Activated naive CD4-positive, alpha-beta T cell treated with anti-CD3 and anti-CD28 coated beads for 36 hours (primary cell): ENCODE measurements at places on chromosomes 4 and X.
A peak's percentile ranks its signal among the peaks of the same experiment; 100 is the strongest.

DNA sequence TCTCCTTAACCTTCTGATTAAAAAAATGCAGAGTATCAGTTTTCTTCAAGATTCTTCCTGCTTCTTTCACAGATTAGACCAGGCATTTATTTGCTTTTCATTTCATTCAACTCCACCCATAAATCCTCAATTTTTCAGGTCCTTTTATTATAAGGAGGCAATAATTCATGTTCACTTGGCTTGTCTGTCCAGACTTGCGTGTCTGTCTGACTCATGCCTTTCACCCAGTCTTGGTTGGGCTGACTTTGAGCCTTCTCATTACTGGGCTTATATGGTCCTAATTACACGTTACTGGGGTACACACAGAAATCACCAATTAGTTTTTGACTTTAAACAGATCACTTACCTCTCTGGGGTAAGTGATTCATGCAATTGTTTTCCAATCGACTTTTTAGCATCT is 48.8 kb upstream of the GALNT7 start:
- DNase-seq, result no peak
- no peaks in the 10 kb centered on the region for H3K36me3 ChIP-seq
- no peak overlapping the region for H3K27ac ChIP-seq
- no peak overlapping the region for H3K4me3 ChIP-seq
- no peaks in the 10 kb centered on the region for H3K27me3 ChIP-seq

DNA sequence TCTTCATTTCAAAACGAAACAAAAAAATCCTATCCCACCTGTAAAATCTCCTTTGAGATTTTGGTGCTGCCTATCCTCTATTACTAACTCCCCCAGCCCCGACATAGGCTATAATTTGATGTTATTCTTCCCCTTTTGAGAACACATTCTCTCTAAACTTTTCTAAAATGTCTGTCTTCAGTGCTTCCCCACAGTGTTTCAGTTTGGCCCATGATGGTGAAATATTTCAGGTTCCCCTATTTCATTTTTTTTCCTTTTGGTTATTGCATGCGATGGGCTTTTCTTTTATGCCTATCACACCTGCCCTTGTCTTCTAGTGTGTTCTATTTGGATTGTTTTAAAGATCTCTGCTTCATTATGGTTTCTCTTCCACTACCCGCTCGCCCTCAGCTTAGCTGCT is 14.7 kb downstream of the BCORL1 start:
- H3K27ac ChIP-seq, result no peak overlapping the region
- no peak overlapping the region for H3K4me3 ChIP-seq
- H3K4me1 ChIP-seq, result no peaks in the 10 kb centered on the region
- no peak for DNase-seq

- no peak overlapping the region for H3K27ac ChIP-seq
- peaks cover 73% of the 10 kb centered on the region for H3K27me3 ChIP-seq
- H3K36me3 ChIP-seq, result no peaks in the 10 kb centered on the region
- H3K4me1 ChIP-seq, result peaks cover 33% of the 10 kb centered on the region
Measured at GRCh38 chr4:125316791-125317524, 2.2 kb downstream of the FAT4 start.

DNA sequence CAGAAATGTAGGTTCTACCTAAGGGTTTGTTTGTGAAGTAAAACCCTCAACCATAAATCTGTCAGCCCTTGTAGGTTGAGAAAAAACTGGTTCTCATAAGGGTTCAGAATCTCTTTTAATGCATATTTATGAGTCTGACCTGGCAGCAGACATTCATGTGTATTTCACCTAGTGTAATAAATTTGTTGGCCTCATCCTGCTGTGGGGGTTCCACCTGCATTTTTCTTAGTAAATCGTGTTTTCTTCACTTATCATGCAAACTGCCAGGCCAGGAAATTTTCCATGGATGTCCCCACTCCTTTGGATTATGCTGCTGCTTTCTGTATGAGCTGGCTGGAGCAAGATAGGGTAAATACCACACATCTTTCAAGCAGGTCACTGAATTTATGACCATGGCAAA is 42.4 kb downstream of the KLHL13 start:
- H3K27me3 ChIP-seq, result no peaks in the 10 kb centered on the region
- no peak for DNase-seq
- H3K27ac ChIP-seq, result no peak overlapping the region
- no peaks in the 10 kb centered on the region for H3K4me1 ChIP-seq
- H3K36me3 ChIP-seq, result no peaks in the 10 kb centered on the region
- no peak overlapping the region for H3K4me3 ChIP-seq

GRCh38 chr4:80195441-80196140 is 1.7 kb upstream of the PRDM8 start:
- no peak for DNase-seq
- H3K27ac ChIP-seq, result no peak overlapping the region
- peaks cover 11% of the 10 kb centered on the region for H3K4me1 ChIP-seq
- H3K27me3 ChIP-seq, result peaks cover 39% of the 10 kb centered on the region

DNA sequence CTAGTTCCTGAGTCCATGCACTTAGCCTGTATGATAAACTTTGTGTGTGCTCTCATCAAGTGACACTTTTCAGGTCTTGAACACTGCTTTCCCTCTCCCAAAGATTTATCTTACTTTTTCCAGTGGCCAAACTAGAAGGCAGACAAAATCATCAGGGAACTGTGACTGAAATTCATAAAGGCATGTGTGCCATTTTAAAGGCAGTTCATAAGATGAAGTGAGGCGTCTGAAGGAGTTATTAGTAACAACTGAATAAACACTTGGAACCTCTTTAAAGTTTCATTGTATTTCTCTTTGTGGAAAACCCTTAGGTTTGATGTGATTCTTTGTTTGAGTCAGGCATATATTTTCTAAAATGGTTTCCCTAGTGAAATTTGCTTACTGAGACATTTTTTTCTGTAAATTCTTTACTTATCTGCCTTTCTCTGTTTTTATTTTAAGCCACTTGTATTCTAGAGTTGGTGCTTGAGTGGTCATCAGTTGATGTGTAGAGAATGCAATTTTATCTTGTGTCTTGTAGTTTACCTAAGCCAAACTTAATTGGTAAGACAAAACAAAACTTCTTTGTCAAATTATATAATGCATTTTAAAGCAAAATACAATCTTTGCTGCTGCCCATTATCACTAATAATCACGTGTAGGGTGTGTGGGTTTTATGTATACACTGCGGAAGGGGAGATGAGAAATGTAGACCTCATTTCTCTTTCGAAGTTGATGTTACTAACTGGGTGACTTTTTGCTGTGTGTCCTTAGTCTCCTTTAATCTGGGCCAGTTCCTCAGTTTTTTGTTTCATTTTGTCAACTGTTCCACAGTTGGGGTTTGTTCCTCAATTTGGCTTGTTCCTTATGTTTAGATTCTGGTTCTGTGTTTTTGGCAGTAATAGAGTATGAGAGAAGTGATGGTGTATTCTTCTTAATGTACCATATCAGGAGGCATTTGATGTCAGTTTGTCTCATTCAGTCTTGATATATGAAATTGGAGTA is 56.8 kb downstream of the RBPJ start:
- no peaks in the 10 kb centered on the region for H3K27me3 ChIP-seq
- H3K27ac ChIP-seq, result no peak overlapping the region
- peaks cover 50% of the 10 kb centered on the region for H3K4me1 ChIP-seq
- H3K36me3 ChIP-seq, result peaks cover 11% of the 10 kb centered on the region
- DNase-seq, result no peak

GRCh38 chrX:57772637-57773036 is 92.6 kb upstream of the NLRP2B start:
- H3K4me3 ChIP-seq, result no peak overlapping the region
- no peaks in the 10 kb centered on the region for H3K4me1 ChIP-seq
- no peaks in the 10 kb centered on the region for H3K27me3 ChIP-seq

- no peak for DNase-seq
- no peaks in the 10 kb centered on the region for H3K4me1 ChIP-seq
- H3K36me3 ChIP-seq, result no peaks in the 10 kb centered on the region
- no peaks in the 10 kb centered on the region for H3K27me3 ChIP-seq
- H3K27ac ChIP-seq, result no peak overlapping the region
Measured at GRCh38 chr4:179398414-179398813, 1956.2 kb upstream of the AGA start.

DNA sequence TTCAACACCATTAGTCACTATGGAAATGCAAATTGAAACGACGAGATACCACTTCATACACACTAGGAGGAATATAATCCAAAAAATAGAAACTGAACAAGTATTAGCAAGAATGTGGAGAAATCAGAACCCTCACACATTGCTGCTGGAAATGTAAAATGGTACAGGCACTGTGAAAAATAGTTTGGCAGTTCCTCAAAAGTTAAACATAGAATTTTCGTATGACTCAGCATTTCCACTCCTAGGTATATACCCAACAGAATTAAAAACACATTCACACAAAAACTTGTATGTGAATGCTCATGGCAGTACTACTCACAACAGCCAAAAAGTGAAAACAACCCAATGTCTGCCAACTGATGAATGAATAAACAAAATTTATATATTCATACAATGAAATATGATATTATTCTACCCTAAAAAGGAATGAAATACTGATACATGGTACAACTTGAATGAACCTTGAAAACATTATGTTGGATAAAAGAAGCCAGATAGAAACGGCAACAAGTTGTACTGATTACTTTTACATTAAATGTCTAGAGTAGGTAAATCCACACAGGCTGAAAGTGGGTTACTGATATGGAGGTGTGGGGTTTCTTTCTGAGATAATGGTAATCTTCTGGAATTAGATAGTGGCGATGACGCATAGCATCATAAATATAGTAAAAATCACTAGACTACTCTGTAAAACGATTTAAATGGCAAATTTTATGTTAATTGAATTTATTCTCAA is 22.3 kb downstream of the TEC start:
- peaks cover 3% of the 10 kb centered on the region for H3K36me3 ChIP-seq
- no peak for DNase-seq
- no peak overlapping the region for H3K27ac ChIP-seq
- no peaks in the 10 kb centered on the region for H3K27me3 ChIP-seq
- peaks cover 3% of the 10 kb centered on the region for H3K4me1 ChIP-seq
- H3K4me3 ChIP-seq, result no peak overlapping the region

DNA sequence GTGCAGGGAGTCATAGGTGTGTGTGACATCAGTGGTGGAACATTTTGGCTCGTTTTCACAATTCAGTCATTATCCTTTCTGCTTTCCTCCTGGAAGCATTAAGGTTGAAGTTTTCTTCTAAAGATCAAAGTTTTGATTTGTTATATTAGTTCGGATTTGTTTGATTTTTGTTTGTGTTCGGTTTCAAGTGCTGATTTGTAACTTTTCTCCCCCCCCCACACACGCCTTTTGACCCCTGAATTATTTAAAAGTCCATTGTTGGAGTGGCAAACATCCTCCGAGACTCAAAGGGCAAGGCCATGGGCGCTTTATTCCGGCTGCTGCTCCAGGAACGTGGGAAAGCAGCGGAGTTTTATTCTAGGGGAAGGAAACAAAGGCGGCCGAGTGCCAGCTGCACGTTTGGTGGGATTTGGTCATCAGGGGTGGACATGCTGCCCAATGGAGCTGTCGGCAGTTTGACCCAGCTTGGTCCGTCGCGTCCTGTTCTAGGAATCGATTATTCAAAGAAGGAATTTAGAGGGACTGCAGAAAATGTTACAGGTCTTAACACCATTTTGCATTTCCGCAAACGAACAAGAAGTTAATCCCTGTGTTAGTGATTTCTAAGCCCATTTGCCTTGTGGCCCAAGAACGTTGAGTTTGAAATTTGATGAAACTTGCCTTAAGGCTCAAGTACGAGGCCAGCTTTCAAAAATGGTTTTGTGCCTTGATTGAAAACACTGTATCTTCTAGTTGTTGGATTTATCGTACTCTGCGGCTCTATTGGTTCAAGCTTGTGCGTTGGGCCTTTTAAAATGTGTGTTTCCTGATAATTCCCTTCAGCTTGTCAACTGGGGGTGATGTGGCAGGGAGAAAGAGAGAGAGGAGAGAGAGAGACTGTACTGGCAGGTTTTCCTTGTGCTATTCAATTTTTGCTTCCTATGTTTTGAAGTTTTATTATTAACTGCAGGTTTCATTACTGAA is 565 bp upstream of the ZNF41 start:
- peak overlapping the region; percentile 96 for H3K27ac ChIP-seq
- no peaks in the 10 kb centered on the region for H3K27me3 ChIP-seq
- peak overlapping the region; percentile 94 for H3K4me3 ChIP-seq
- no peaks in the 10 kb centered on the region for H3K36me3 ChIP-seq

DNA sequence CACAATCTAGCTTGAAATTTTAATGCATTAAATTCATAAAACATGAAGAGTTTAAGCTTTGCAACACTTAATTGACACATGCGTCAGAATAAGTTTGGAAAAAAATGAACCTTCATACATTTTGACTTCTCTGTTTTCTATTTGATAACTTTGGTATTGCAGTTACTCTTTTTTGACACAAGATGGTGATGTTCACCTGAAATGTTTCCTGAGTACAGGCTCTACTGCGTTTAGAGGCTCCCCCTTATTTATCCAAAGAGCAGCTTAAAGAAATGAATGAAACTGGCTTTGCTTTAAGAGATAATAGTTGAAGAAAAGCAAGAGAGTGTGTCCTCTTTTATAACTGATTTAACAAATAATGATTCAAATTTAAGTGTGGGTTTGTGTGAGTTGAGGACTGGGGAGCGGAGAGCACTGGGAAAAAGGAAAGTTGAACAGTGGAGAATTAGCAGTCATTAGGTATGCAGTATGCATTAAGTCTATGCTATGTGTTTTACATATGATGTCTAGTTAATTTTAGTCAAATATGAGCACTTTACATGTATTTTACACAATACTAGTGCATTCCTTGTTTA is 180.6 kb upstream of the NUDT6 start:
- no peak overlapping the region for H3K27ac ChIP-seq
- H3K4me1 ChIP-seq, result no peaks in the 10 kb centered on the region
- DNase-seq, result no peak
- H3K27me3 ChIP-seq, result no peaks in the 10 kb centered on the region

GRCh38 chrX:97266406-97267121 is 382.9 kb downstream of the RPA4 start:
- H3K27me3 ChIP-seq, result no peaks in the 10 kb centered on the region
- DNase-seq, result no peak
- H3K27ac ChIP-seq, result no peak overlapping the region
- peaks cover 1% of the 10 kb centered on the region for H3K36me3 ChIP-seq
- H3K4me3 ChIP-seq, result no peak overlapping the region

DNA sequence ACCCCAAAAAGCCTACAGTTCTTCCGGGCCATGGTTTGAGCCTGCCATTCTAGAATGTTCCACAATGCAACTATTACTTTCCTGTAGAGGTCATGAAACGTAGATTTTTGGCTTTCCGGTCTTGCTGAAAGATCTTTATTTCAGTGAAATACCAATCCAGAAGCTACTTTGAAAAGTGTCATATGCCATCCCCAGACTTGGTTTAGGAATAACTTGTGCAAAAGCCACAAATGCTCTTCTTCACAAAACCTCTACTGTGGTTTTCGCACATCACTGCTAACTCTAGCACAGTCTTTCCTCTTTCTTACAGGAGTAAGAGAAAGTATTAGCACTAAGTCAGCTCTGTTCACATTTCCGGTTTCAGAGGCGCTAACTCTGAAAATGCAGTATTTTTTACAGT is 12.7 kb upstream of the CD40LG start:
- peaks cover 6% of the 10 kb centered on the region for H3K36me3 ChIP-seq
- peak overlapping the region; percentile 93 for H3K27ac ChIP-seq
- H3K4me1 ChIP-seq, result peaks cover 86% of the 10 kb centered on the region
- H3K27me3 ChIP-seq, result no peaks in the 10 kb centered on the region
- H3K4me3 ChIP-seq, result peak overlapping the region; percentile 62
- DNase-seq, result peak; percentile 44
